ENCODE measurements at places on chromosomes 4 and X.

- peak; percentile 64 for DNase-seq
These were observed 94.9 kb downstream of the HDAC8 start for GRCh38 chrX:72477781-72478181.

- DNase-seq = peak; percentile 24
These were observed 17.7 kb downstream of the SLC10A6 start for GRCh38 chr4:86831262-86832130.

DNA sequence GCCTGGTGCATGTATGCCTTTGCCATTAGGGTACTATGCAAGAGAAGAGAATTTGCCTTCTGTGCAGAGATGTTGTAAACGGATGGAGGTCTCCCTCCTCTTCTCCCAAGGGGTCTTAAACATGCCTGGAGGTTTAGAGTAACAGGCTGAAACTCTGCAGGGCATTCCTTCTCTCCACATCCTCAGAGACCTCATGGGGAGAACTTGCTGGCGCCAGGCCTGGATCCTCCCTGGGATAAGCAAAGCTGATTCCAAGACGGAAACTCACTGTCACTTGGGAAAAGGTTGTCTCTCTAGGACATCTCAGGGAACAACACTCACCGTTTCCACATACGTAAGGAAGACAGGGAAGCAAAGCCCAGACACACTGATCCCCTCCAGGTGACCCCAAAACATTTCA lies 76.9 kb upstream of the GPM6B start:
- DNase-seq = no peak

GRCh38 chr4:183885205-183885720 lies 19.8 kb upstream of the STOX2 start:
- DNase-seq = no peak

DNA sequence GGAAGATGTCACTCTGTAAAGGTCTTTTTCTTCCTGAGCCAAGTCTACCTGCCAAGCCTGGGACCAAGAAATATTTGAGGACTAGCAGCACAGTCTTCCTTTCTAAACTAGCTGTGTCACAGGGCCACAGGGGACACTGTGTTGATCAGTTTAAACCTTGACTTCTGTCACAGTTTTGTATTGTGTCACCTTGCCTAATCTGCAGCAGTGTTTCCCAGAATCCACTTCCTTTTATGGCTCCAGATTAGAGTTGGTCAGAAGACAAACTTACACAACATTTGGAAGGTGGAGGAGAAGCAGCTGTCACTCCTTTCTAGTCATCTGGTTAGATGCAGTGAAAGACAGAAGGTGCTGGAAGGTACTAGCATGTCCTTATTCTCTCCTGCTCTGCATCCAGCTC lies 143.1 kb upstream of the BCOR start:
- DNase-seq = no peak

Data from right hindlimb (tissue), 1 donor.